ENCODE measurements at places on chromosomes 2 and 18.

- DNase-seq: no peak
Observed at GRCh38 chr2:134818321-134818720, 20.1 kb upstream of the ACMSD start.

DNA sequence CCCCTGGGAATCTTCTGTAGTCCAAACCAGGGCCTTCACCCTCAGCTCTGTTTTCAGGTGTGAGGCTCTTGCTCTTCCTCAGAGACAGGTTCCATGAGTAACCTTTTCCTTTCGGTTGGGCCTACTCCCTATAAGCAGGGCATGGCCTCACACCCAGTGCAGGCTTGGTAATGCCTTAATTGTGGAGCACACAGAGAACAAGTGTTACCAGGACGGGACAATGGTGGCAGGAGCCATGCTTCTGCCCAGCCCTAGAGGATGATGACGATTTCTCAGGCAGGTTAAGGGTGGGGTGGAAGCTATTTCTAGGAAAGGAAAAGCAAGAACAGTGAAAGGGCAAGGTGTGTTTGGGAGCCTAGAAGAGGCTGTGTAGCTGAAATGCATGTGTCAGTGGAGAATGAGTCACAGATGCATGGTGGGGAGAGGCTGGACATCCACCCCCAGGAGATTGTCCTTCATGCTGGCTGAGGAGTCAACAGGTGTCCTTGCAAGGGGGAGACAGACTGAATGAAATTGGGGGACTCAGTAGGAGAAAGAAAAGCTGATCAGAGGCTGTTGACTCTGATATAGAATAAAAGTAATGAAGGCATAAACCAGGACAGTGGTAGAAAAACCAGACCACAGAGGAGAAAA lies 22.0 kb upstream of the SERPINB12 start:
- DNase-seq: no peak

GRCh38 chr18:79983253-79983652 lies 5.1 kb downstream of the TXNL4A start:
- DNase-seq: no peak

DNA sequence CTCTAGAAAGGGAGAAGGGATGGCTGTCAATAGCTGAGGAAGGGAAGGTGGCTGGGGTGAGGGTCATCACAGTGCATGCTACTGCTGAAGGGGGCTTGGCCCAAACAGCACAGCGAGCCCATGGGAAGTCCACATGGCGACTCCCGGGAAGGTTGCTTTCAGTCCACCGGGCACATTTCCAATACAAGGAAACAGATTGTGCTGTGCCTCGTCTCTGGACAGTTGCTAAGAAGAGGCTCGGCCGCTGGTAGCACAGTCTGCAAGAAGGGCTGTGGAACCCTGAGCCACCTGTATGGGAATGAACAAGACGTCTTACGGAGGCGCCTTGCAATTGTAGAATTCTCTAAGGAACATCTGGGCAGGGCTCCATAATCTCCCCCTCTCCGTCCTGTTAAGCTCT lies 123.1 kb downstream of the CELF4 start:
- DNase-seq: no peak

- DNase-seq: no peak
Observed at GRCh38 chr2:190443778-190444481, 35.8 kb downstream of the MFSD6 start.

DNA sequence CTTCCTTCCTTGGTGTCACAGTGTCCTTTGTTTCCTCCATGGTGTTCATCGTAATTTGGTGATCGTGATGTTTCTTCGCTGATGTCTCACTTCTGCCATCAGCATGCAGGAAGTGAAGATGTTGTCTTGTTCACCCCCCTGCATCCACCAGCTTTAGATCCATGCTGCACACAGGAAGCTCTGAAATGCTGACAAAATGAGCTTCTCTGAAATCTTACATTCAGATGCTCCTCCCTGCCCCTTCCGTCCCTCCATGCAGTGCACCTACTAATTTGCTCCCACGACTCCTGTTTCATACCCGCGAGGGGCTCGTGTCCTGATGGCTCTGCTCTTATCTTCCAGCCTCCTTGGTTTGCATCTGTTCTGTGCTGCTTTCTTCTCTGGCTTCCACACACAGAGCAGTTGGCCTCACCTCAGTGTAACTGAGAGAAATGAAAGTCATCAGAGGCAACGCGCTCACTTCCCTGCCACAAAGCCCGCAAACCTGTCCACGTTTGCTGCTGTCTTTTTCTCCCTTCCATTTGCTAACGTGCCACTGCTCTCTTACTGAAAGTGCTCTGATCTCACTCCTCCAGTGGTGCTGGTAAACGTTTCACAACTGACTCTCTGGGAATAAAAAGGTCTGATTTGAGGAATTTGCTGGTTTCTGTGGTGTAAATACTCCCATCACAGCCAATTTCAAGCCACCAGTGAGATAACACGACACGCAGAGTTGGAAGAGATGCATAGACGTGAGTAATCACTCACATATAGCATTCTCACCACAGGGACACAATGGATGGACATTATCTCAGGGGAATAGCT lies 41.0 kb upstream of the MGAT4A start:
- DNase-seq: no peak

DNA sequence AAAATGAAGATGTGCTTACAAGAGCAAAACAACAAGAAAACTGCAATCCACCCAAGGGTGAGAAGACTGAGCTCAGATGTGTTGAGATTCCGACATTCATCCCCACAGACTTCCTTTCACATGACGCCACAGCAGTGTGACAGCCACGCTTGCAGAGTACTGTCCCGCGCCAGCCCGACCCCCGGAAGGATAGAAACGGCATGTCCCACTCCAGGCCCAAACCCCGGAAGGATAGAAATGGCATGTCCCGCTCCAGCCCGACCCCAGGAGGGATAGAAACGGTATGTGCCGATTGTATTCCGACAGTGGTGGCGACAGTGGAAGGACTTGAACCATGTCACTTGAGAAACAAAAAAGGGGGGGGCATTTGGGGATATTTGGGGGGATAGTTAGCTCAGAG lies 119.1 kb upstream of the PXDN start:
- no peak for DNase-seq

- no peak for DNase-seq
Observed at GRCh38 chr2:147149575-147150240, 695.1 kb upstream of the ACVR2A start.

- no peak for DNase-seq
Observed at GRCh38 chr2:25379535-25379934, 37.8 kb upstream of the DNMT3A start.

GRCh38 chr18:53984021-53984420 lies 240.4 kb downstream of the MBD2 start:
- DNase-seq: no peak

GRCh38 chr2:117917223-117917917 lies 96.5 kb downstream of the CCDC93 start:
- no peak for DNase-seq

DNA sequence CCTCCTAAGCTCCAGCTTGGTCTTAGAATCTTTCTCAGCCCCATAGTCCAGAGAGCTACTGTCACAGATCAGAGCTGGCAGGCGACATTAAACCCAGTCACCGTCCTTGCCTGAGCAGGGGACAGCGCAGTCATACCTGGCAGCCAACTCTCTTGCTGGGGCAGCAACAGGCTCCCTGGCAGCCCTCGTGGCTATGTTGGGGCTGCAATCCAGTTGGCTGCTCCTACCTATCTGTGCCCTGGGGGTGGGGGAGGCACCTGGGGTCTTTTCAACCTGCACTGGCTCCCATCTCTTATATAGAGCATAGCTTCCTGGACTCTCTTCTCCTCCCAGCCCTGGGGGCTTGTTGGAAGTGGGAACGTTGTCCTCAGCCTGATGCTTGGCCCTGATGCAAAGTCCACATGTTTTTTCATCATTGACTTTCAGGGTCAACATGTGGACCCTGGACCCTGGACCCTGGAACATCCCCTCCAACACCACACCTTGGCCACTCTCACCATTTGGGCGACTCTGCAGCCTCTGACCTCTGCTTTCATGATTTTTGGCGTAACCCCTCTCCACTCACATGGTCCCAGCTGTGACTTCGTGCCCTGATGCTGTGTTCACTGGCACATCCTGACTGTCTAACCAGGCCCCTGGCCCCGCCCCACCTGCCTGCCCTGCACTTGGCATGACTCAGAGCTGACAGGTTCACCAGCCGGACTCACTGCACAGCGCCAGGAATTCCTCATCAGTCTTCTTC lies 45.6 kb downstream of the ATOH8 start:
- no peak for DNase-seq

DNA sequence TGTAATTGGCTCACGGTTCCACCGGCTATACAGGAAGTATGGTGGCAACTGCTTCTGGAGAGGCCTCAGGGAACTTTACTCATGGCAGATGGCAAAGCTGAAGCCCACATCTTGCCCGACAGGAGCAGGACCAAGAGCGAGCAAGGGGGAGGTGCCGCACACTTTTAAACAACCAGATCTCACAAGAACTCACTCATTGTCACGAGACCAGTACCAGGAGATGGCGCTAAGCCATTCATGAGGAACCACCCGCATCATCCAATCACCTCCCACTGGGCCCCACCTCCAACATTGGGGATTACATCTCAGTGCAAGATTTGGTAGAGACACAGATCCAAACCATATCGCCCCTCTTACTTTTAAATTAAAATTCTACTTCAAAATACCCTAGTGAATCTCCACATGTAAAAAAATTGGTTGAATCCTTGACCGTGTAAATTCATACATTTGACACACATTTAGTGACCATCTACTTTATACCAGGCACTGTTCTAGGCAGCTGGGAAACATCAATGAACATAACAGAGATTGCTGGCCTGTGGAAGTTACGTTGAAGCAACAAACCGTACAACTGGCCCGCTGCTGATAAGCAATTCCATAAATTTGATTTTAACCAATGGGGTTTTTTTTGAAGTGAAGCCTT lies 87.6 kb downstream of the ALPK2 start:
- no peak for DNase-seq

DNA sequence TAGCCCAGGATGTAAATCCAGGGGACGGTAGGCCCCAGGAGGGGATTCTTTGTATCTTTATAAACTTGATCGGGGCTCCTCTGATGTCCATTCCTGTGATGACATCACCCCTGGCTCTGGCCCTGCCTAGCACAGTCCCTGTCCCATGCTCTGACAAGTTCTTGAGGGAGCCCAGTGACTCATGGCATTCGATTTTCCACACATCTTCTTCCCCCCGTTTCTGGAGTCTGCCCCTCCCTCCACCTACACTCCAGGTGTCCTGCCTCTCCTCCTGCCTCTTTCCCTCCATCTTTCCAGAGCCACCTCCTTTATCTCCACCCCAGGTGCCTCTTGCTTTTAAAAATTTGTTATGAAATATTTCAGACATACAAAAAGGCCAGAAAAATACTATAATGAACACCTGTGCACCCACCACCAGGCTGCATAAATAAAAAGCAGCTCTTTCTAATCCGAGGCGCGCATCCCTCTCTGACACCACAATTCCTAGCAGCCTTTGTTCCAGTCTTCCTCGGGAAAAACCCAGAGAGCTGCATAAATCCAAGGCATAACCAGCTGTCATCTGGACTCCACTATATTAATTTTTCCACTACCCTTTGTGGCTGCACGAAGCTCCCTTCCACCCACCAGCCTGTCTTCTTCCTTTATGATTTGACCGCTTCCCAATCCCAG lies 207.7 kb downstream of the ZBTB7C start:
- no peak for DNase-seq
